ENCODE measurements at places on chromosomes 5 and 9. TPM values are rescaled to one million over a fixed set of nuclear protein-coding genes. Genes with fewer than 3 reads are reported as not detected.

- H3K36me3 ChIP-seq = no peaks in the 10 kb centered on the region
- DNase-seq = no peak
- no peak overlapping the region for H3K4me3 ChIP-seq
These were observed 5.4 kb upstream of the ALDH1B1 start for GRCh38 chr9:38387066-38387465.

DNA sequence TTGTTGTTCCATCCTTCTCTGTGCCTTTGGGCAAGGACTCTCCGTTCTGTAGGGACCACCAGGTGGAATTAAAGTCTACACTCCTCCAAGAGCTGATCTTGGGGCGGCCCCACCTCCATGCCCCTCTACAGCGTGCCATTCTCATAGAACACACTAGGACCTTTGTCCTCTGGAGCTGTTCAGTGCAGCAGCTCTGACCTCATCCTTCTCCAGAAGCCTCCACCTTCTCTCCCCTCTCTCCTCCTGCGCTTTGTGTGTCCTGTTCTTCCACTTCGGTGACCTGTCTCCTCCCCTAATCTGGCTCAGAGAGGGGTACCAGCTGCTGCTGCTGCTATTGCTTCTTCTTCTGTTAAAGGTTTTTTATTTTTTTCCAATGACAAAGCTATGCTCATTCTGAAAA lies 1.8 kb upstream of the MACROH2A1 start:
- peaks cover 36% of the 10 kb centered on the region for H3K4me1 ChIP-seq
- H3K27me3 ChIP-seq = peaks cover 3% of the 10 kb centered on the region
- H3K4me3 ChIP-seq = peak overlapping the region; percentile 90
- no peak overlapping the region for H3K27ac ChIP-seq

- H3K36me3 ChIP-seq = peaks cover 25% of the 10 kb centered on the region
- no peak for DNase-seq
- H3K4me1 ChIP-seq = peaks cover 4% of the 10 kb centered on the region
- H3K27me3 ChIP-seq = no peaks in the 10 kb centered on the region
- no peak overlapping the region for H3K27ac ChIP-seq
- H3K4me3 ChIP-seq = no peak overlapping the region
These were observed 35.5 kb downstream of the POU5F2 start for GRCh38 chr5:93705896-93706295.

- no peak overlapping the region for H3K4me3 ChIP-seq
- H3K36me3 ChIP-seq = no peaks in the 10 kb centered on the region
- H3K27ac ChIP-seq = no peak overlapping the region
These were observed 50.3 kb downstream of the ZNF462 start for GRCh38 chr9:106913276-106913675.

- no peaks in the 10 kb centered on the region for H3K27me3 ChIP-seq
- DNase-seq = no peak
- H3K36me3 ChIP-seq = no peaks in the 10 kb centered on the region
- no peak overlapping the region for H3K4me3 ChIP-seq
- H3K27ac ChIP-seq = no peak overlapping the region
These were observed 24.5 kb upstream of the RAB14 start for GRCh38 chr9:121226175-121226574.

DNA sequence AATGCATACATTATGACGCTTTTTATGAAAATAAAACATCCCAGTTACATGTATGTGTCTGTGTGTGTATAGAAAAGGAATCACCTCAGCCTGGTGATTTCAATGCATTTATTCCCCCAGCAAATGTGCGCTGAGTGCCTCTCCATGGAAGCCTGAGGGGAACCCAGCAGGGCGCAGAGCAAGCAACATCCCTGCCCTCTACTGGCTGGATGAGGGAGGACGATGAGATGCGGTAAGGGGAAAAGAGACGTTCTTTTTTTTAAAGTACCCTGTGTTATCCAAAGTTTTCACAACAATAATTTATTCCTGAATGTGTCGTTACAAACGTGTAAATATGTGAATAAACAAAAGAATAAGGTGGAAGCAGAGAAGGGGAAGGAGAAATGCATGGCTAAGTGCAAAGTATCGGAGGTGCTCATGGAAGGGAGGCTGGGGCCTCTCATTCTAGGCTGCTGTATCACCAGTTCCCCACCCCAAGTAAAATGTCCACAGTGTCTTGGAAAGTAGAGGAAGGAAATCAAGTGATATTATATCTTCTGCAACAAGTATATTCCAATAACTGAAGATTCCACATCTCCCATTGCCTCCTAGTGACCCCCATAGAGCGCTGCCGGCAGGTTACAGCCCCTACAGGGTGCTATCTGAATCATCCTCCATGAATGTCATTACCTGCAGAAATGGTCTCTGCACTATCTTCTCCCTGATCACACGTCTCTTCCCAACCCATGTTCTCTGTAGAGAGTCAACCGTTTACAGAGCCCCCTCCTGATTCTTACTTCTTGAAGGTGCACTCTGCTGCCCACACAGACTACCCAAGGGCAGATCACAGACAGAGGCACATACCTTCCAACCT lies 13.0 kb upstream of the ABLIM3 start:
- H3K4me1 ChIP-seq = no peaks in the 10 kb centered on the region
- no peak overlapping the region for H3K27ac ChIP-seq
- peaks cover 10% of the 10 kb centered on the region for H3K27me3 ChIP-seq
- H3K36me3 ChIP-seq = no peaks in the 10 kb centered on the region
- no peak for DNase-seq
- H3K4me3 ChIP-seq = no peak overlapping the region

DNA sequence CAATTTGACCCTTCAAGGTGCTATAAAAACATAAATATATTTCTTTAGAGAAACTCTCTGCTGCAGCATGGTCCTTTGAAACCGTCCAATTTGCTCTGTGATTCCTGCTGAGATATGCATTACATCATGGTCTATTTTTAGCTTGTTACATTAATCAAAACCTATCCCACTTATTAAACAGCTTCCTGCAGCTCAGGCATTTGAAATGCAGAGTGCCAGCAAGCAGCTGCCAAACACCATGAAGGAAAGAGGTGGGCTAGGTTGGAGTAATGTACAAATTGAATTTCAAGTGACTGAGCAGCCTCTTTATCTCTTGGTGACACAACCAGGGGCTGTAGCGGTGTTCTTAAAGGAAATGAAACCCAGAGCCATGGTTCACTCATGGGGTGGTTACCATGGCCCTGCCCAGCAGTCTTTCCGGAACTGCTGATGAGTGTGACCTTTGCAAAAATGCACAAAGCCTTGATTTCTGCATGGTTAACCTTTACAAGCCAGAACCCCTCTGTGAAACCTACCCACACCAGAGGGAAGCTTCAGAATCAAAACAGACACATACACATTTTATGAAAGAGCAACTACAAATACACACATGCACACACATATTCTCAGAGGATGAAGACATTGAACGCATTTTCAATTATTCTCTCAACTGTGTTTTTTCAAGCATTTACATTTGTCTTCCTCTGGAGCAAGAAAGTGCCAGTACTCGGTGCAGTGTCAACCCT lies 155.8 kb upstream of the ZNF608 start:
- no peaks in the 10 kb centered on the region for H3K4me1 ChIP-seq
- no peak overlapping the region for H3K27ac ChIP-seq
- DNase-seq = no peak

Gene SOX30
- 0.14 TPM for total RNA-seq

DNA sequence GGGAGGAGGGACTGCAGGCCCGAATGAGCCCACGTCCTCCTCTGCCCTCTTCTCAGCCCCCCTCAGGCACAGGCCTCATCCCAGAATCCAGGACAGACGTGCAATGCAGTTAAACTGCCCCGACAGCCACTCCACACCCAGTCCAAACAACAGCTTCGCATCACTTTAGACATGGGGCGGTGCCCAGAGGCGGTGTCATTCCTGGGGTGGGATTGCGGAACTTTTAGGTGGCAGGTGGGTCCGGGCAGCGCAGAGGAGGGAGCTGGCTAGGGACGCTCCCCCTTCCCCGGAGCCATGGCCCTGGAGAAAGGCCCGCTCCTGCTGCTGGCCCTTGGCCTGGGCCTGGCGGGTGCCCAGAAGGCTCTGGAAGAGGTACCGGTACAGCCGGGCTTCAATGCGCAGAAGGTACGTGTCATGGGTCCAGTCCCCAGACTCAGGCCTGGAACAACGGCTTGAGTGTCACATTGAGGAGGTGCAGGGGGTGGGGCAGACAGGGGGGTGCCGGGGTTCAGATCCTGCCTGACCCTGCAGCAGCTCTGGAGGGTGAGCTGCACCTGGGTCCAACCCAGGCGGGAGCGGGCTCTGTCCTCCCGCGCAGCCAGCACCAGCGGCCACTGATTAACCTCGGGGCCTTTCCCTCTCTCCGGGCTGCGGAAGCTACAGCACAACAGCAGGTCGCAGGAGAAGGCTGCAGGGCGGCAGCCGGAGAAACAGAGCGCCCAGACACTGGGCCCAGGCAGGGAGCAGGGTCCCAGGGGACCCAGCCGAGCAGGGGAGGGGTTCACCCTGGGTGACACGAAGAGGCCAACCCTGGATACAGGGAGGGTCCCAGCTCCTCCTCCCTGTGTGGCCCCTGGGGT lies 25.2 kb downstream of the GLT6D1 start:
- H3K27me3 ChIP-seq = peaks cover 3% of the 10 kb centered on the region
- H3K4me1 ChIP-seq = peaks cover 5% of the 10 kb centered on the region
- no peak overlapping the region for H3K27ac ChIP-seq

Gene IGFBPL1
- total RNA-seq = not detected

Gene CAVIN4
- 0.18 TPM for total RNA-seq
